ENCODE measurements at places on chromosomes 2 and 18.

DNA sequence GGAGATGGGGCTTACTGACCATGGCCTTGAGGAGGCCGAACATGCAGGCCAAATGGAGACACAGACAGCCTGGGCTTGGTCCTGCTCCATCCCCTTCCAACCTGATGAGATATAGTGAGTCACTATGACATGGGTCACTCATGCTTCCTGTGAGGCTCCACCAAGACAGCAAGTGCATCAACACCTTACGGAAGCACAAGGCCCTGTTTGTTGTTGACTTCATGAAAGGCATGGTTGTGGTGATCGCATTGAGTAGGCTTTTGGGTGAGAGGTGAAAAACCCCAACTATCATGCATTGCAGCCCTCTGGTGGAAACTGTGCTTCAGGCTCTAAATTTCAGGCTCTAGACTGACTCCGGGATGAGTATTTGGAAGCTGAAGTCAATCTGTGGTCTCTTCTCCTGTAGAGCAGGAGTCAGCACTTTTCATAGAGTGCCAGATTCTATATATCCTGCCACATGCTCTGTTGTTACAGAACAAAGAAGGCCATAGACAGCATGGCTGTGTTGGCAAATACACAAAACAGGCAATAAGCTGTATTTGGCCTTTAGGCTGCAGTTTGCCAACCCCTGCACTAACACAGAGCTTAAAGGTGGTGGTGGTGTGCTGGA is 10.1 kb downstream of the IL37 start:
- no peak for DNase-seq

DNA sequence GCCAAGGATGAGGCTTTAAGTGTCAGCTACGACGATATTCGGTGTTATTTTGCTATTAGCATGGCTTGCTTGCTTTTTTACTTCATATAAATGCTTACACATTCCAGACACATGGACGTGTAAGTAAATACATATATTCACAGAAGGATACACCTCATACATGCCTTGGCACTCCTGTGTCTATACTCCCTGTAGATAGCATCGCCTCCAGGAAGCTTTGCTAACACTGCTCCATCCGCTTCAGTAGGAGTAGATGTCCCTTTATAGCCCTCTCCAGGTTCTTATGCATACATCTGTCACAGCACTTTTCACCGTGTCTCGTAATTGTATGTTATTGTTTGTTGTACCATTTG is 27.5 kb upstream of the KCTD1 start:
- no peak for DNase-seq

GRCh38 chr2:85503851-85504777 is 34.9 kb upstream of the MAT2A start:
- no peak for DNase-seq

- DNase-seq = no peak
Measured at GRCh38 chr2:105526000-105526925, 127.4 kb upstream of the FHL2 start.

DNA sequence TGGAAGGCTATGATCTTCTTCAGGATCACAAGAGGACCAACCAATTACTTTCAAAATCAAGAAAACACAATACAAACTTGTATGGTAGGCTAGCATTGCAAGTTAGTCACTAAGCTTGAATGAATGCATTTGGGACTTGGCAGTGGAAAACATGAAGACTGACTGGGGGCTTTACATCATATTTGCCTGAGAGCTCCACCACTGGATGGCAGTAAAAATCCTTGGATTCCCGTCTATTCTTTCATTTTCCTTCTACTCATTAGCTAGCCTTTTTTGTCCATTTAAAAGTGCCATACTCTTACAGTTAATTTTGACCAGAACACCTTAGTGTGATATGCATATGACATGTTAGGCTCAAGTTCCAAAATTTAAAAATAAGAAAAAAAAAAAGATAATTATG is 63.5 kb upstream of the RASGRP3 start:
- no peak for DNase-seq

DNA sequence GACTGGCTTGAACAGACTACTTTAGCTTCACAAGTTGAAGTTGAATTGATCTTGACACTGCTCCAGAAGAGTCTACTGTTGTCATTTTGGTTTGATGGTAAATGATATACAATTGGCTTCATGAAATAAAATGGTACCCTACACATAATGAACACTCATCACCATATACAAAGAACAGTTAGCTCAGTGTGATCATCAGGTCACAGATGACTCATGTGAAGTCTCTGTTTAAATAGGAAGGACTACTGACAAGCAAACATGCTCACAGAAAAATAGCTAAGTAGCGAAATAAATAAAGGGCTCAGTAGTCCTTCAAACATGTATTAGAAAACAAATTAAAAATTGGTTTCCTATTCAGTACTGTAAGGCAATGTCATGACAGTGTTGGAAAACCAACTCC is 96.2 kb downstream of the MEIS1 start:
- DNase-seq = no peak

DNA sequence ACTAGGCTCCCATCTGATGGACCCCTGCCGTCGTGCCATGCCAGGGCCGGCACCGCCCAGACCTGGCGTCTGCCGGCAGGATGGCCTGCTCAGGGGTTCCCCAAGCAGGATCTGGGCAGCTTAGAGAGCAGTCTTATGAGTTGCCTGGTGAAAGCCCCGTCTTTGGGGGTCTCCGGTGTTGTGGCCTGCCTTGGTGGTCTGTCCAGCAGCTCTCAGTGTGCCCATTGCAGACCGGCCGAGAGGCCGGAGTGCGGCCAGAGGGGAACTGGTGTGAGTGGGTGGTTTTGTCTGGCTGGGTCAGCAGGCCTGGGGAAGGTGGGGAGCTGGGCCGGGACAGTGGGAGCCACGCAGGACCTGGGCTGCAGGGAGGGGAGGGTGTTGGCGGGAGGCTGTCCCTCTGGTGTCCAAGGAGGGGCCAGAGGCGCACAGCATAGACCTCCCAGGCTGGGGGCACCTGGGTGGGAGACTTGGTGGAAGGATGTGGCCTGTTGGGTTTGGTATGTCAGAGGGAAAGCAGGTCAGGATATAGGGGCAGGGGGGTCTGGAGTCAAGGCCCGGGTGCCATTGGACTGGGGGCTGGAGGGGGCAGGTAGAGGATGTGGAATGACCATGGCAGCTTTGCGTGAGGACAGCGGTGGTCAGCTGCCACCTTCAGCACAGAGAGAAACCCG is 16.5 kb downstream of the GPC1 start:
- DNase-seq = no peak

DNA sequence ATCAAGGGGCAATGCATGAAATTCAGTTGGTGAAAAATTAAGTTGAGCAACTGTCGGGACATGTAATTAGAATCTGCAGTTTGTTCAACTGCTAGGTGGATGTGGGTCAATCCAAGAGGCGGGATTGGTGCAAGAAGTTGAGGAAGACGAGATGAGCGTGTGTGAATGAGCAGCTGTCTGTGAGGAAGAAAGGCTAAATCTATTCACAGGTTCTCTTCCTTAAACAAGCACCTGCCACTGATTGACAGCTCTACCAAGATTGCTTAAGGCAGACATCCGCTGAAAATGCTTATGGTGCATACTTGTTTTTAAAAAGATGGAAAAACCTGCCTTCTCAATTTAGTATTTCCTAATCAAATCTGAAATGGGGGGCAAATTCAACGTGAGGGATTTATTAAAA is 323.4 kb upstream of the THUMPD2 start:
- no peak for DNase-seq

- DNase-seq = no peak
Measured at GRCh38 chr18:21489119-21489750, 111.3 kb downstream of the ESCO1 start.

DNA sequence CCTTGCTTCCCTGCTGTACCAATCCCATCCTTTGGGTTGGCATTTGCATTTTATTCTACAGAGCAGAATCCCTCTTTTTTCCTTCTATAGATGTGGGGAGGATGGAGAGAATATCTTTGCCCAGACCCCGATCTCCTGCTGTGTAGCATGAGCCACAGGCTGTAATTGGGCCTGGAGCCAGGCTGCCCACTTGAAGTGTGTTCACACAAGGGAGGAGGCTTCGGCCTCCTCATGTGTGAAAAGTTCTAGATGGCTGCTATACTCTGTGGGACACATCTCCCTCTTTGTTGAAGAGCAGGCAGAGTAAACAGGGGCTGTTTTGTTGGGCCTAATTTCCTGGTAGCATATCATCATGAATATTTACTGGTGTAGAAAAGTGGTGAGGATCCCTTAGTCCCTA is 126.3 kb downstream of the XRCC5 start:
- DNase-seq = no peak

- no peak for DNase-seq
Measured at GRCh38 chr2:46651363-46652099, 172.2 kb downstream of the TMEM247 start.

DNA sequence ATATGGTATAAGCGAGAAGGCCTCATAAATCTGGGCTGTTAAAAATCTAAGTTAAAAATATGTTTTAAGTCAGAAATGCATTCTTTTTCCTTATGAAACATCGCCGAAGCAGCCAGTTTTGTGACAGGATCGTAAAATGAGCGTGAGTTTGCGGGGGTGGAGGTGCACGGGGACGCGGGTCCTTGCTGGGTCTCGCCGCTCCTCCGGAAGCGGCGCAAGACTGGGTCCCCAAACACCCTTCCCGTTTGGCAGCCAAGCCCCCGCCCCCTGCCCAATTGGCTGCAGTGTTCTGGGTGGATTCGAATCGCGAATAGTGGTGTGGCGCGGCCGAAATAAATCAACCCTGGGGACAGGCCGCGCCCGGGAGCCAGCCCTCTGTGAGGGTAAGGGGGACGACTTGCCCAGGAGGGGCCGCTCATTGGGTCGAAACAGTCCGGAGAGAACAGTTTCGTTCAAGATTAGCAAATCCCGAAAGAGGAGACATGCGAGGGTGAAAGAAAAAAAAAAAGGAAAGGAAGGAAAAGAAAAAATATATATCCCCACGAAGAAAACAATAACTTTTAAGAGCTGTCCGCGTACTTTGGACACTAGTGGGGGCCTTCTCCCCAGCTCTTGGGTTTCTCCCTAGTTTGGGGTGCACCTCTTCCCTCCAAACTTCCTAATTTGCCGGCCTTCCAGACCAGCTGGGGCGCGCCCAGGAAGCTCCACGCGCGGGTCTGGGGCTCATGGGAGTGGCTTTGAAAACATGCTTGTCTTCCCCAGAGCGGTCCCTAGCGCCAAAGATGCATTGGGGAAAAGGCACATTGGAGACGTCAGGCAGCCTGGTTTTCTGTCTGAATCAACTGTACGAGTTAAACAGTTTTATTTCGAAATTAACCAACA is 3.1 kb upstream of the GATA6 start:
- no peak for DNase-seq

DNA sequence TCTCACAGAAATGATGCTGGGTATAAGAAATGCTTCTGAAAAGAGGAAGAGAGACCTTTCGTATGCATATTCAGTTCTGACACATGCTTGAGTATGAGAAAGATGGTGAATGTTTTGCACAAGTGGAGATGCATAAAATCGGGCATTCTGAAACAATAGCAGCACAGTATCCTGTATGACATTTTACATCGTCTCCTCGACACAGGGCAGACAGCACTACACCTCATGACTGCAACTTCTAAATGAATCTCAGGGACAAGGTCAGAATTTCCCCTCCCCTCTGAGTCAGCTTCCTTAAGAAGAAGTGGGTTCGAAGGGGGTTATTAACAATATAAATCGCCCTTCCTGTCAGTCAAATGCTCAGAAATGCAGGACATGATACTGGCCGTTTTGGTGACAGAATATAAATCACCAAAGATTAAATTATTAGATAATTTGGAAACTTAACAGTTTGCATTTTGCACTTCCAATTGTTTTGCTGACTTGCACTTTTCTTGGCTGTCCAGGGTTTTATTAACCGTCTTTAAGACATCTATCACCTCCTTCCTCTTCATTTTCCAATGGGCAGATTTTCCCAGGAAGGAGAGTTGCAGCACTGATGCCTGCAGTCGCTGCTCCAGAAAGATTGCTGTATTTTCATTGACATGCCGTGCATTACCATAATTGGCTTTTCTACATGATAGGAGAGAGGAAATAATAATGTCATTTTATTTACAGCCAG is 57.2 kb downstream of the TSHZ1 start:
- DNase-seq = no peak

DNA sequence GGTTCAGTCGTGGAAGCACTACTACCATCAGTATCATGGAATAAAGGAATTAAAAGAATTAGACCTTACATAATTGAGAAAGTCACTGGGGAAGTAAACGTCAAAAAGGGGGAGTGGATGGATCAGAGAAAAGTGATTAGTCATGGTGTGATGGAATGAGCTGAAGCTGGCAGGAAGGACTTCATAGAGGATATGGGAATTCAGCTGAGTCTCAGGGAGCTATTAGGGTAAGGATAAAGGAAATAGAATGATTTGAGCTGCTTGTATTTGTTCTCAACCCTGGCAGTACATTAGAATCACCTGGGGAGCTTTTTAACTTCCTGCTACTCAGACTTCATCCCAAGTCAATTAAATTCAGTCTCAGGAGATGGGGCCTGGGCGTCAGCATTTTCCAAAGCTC is 53.4 kb upstream of the SETBP1 start:
- DNase-seq = no peak

DNA sequence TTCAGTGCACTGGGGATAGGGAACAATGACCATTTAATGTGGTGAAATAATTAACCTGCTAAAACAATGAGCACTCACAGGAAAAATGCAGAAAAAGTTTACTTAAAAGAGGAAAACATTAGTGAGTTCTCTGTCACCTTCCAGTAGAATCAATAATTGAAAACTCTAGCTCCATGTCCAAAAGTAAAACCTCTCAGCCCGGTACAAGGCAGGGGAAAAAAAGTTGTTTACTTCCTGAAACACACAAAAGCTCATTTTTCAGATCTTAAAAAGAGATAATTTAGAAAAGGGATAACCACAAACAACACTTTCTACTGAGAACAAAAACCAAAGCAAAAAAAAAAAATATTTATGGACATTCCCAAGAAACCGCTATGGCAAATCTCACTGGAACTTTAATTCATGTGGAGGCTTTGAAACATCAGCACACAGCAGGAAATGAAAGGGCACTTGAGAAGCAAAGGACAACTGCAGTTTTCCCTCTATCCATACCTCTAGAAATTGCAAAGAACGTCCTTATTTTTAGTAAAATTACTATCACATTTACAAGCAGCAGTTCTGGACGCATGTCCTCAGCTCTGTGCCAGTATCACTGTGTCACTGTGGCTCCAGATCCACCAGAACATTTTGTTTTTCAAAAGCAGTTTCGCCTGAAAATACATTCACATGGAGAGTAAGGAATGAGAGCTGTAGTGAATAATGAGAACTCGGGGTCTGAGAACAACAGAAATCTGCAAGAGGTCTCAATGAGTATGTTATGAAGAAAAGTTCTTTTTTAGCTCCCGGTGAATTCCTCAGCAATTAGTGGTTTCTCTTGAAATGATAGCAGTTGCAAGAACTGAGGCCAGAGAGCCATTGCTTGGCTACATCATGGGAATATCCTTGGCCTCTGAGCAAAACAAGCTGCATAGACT is 44.7 kb upstream of the DNAH7 start:
- peak; percentile 31 for DNase-seq

- DNase-seq = no peak
Measured at GRCh38 chr2:179311101-179311500, 46.5 kb upstream of the SESTD1 start.

GRCh38 chr18:902229-902628 is 2.4 kb upstream of the ADCYAP1 start:
- no peak for DNase-seq

- DNase-seq = no peak
Measured at GRCh38 chr2:17239550-17239949, 278.7 kb downstream of the RAD51AP2 start.
